GM23338 (cell line): ENCODE measurements at places on chromosomes 16 and 17.

GRCh38 chr16:3971261-3971660, 90.7 kb upstream of the CREBBP start:
- no peak for DNase-seq

DNA sequence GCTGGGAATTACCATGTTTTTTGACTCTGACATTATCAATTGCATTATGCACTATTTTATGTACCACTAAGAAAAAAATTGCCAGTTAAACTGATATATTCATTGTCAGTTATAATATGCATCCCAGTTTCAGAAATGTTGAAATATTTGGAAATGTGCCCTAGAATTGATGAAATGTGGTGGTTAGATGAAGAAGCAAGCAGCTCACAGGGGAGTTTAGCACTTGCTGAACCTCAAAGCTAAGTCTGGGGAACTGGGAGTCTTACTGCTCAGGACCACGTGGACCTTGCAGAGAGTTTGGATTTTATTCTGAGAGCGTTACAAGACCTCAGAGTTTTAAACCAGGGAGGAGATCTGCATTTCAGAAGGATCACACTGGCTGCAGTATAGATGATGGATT, 67.9 kb downstream of the TNRC6C start:
- no peak for DNase-seq

DNA sequence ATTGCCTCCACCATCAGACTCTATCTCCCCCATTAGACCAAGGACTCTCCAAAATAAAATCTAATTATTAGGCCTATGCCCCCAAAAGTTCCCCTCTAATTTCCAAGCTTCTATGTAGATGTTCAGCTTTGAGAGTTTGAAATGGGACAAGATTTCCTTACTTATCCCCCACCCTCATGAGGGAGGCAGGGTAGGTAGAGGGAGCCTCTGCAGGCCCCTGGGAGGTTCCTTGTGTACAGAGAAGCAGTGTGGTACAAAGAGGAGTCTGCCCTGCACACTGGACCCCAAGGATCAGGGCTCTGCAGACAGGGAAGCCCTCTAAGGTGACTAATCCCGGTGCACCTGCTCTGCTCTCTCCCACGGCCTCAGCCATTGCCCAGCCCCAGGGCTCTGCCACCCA, 2.5 kb downstream of the KRT17 start:
- DNase-seq, result no peak

DNA sequence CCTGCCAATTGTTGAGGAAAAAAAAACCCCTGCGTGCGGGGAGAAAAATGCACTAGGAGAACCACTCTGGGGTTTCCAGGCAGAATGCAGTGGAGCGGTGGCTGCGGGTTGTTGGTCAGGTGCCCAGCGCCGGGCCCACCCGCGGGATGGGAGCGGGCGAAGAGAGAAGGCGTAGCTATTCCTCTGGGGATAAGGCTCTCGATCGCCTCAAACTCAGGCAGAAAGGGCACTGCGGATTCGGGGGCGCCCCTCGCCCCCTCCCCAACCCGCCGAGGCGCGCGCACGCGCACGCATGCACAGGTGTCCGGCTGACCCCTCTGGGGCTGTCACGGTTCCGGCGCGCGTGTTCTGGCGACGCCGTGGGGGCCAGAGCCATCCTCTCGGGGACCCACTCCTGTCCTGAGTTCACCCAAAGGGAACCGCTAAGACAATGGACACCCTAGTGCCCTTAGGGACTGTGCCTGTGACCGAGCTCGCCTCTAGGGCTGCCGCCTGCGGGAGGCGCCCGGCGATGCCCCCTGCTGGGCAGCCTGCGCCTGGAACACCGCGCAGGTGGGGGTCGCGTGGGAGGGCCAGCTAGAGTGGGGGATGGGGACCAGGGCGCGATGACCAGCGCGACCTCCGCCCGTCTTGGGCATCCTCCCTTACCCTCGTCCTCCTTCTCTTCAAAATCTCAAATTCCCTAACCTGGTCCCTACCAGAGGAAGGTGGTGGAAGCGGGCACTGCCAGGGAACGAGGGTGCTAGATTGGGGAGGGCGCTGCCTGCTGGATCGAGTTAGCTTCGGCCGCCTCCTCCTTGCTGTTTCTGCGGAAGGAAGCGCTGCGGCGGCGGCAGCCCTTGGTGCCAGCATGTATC, 14.4 kb upstream of the CBX8 start:
- DNase-seq, result no peak

- DNase-seq, result no peak
These were observed 854.8 kb downstream of the KCNJ2 start for GRCh38 chr17:71024172-71024571.

DNA sequence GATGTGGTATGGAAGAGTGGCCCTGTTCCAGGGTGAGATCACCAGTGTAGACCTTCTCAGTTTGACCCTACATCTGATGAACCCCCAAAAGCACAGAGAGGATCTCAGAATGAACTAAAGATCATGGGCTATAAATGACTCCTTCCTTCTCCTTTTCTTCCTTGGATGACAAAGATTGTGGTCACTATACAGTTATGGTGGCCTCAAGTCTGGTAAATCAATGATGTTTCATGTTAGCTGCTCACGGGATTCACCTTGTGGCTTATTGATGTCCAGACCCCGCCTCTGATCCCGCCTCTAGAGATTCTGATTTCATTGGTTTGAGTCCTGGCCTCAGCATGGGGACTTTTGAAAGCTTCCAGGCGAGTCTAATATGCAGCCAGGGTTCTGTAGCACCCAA, 112.2 kb downstream of the PITPNC1 start:
- DNase-seq, result no peak

- peak; percentile 93 for DNase-seq
These were observed 15.2 kb downstream of the PIEZO1 start for GRCh38 chr16:88769617-88770460.

GRCh38 chr17:17239832-17240231, 2.9 kb upstream of the FLCN start:
- no peak for DNase-seq

DNA sequence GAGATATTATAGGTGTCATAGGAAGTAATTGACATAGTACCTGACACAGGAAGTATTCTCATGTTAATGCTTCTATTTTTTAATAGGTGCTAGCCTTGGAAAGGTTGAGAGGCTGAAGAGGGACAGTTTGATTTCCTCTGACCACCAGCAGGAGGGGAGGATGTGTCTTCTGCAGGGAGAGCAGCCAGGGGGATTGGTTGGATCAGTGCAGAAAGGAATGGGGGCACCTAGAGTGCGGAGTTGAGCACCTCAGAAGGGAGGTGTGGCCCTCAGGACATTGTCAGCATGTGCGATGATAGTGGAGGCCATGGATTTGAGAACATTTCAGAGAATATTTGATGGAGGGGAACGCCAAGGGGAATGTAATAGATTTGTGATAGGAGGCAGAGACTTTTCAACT, 23.4 kb downstream of the HAPSTR1 start:
- no peak for DNase-seq
